ENCODE measurements at places on chromosomes 2 and 18.

DNA sequence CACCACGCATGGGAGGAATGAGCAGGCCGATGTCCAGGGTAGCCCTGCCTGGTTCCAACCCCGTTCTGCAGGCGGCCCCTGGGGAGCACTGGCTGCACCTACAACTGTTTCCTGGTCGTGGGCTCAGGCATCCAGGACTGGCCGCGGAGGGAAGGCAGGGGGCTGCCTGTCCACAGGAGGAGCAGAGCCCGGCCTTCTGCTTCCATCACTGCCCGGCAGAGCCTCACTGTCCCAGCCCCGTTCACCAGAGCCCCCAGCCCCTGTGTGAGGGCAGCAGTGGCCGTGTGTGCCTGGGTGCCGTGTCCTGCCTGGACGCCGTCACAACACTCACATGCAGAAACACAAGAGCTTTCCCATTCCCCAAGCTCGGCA, 56.2 kb downstream of the KCNG2 start:
- DNase-seq, result no peak

GRCh38 chr2:142718576-142719155, 158.8 kb upstream of the KYNU start:
- DNase-seq, result no peak

GRCh38 chr2:207015901-207016300, 76.6 kb downstream of the CPO start:
- no peak for DNase-seq

- no peak for DNase-seq
These were observed 152.2 kb downstream of the TWIST2 start for GRCh38 chr2:239000089-239000488.

DNA sequence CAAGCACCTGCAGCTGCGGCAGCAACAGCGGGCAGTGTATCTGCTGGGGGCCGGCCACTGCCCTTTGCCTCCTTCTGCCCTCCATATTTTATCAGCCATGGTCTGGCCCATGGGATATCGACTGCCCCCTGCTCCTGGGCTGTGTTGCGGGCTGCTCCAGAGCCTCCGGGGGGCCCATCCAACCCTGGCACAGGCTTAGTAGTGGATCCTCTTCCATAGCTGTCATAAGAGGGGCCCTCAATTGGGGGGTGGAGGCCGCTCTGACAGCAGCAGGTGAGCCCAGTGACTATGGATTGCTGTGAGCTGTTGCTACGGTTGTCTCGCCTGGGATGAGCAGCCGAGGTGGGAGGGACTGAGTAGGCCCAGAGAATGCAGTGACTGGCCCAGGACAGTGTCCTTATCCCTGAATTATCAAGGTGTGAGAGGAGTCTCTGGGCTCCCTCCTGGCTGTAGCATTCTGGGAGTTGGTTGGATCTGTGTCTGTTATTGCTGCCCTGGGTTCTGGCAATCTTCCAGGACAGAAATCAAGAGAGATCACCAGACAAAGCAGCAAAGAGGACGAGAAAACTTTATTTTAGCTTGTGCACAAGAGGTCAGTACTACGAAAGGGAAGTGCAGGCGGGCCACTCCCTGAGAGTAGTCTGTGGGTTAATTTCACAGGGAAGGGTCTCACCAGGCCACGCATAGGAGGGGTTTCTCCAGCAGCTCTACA, 145.1 kb downstream of the ASB1 start:
- no peak for DNase-seq

GRCh38 chr2:47719099-47719498, 63.8 kb upstream of the MSH6 start:
- DNase-seq, result no peak

GRCh38 chr18:67463829-67464228, 52.7 kb downstream of the DSEL start:
- DNase-seq, result no peak

GRCh38 chr2:14587119-14587518, 45.4 kb upstream of the LRATD1 start:
- DNase-seq, result no peak

DNA sequence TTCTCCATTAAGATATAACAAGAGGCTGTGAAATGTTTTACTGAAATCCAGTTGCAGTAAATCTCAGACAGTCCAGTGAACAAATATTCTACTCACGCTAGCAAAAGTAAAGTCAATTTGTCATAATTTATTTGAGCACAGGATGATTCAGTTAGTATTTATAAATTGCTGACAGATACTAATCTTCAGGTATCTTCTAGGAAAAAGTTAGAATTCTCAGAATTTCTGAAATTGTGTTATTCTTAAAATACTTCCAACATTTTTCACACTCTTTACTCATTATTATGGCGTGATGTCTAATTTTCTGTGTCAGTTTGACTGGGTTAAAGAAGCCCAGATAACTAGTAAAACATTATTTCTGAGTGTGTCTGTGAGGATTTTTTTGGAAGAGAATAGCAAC, 460.2 kb upstream of the ACVR2A start:
- DNase-seq, result no peak

DNA sequence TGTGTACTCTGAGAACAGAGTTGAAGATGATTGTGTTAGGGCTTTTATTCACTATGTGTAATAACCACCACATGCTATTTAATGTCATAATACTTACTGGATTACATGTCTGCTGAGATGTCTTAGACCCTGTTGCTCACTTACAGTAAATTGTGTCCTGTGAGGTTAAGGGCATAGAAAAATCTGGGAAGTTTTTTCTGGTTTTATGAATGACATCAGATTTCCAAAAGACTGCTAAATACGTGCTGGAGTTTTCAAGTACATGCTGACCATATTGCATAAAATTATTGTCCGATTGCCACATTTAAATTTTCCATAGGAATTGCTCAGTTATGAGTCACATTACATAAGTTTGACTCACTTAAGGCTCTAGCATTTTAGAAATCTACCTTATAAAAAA, 96.7 kb upstream of the COL5A2 start:
- no peak for DNase-seq

DNA sequence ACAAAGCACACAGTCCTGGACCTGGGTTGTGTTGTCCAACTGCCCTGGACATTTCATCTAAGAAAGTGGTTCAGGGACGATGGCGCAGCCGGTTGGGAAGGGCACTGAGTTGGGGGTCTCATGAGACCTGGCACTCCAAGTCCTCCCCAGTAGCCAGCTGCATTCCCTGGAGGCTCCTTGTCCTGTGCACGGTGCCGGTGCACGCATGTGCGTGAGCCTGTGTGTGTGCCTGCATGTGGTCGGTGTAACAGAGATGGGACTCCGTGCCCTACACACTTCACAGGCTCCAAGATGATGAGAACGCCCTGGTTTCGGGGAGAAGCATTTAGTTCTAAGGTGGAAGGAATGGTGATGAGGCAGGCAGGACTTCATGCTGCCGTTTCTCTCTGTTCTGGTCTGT, 124.9 kb upstream of the PXDN start:
- DNase-seq, result no peak

GRCh38 chr18:3552305-3552704, 102.3 kb downstream of the TGIF1 start:
- DNase-seq, result no peak

- no peak for DNase-seq
These were observed at the start of gene AQP4 for GRCh38 chr18:26865557-26865956. AQP4 (minus strand) TSS chr18:26865707; CDS start chr18:26865689, 18 bp downstream.

DNA sequence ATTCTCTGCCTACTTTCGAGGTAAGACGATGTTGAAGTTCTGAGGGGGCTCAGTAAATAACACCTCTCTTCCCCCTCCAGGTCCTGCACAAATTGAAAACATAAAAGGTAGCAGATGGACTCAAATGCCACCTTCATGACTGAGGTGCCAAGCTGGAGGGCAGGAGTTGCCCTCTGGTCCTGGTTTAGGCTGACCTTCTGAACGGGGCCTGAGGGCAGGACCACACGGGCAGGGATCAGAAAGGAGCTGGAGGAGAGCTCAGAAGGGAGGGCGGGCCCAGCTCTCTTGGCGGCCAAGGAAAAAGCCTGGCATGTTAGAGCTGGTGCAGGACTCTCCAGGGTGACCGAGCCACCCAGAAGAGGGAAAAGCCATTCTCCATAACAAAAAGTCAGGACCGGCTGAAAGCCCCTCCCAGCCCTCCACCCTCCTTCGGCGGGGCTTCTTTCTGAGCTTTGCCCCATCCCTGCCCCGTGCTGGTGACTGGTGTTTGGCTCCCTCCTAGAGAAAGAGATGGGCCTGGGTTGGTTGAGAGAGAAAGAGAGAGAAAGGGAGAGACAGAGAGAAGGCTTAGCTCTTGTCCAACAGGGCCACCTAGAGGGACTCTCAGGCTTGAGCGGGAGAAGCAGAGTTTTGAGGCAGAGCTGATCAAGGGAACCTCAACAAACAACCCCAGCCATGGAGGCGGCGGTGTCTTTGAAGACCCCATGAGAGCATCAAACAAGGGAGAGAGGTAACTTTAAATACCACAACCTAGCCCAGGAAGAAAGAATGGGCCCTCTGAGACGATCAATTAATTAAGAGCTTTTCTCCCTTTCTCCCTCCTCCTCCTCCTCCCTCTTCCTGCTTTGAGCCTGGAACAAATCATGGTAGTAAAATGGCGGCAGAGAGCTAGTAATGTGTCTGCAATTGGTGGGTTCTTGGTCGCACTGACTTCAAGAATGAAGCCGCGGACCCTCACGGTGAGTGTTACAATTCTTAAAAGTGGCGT, 50.8 kb downstream of the WIPF1 start:
- DNase-seq, result no peak

DNA sequence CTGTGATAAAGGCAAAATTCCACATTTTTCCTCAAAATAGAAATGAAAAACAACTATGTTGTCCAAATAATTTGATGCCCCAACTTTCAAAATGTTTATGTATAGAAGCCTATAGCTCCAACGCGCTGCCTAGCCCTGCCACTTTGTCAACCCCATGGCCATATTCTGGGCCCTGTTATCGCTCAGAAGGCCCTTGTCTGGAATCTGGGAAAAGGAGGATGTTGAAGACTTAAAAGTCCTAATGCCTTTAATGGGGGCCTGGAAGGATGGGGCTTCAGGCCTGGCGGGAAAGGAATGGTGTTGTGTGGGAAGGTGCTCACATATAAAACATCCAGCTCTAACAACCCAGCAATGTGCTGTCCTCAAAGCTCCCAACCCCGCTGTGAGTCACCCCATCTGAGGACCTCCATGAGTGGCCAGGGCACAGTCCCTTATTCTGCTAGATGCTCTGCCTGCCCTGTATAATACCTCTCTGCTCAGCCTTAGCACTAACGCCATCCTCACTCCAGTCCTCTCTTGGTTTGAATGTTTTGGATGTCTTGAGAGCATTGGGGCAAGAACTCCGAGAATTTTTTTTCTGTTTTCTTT, 86.0 kb downstream of the ACSL3 start:
- no peak for DNase-seq

DNA sequence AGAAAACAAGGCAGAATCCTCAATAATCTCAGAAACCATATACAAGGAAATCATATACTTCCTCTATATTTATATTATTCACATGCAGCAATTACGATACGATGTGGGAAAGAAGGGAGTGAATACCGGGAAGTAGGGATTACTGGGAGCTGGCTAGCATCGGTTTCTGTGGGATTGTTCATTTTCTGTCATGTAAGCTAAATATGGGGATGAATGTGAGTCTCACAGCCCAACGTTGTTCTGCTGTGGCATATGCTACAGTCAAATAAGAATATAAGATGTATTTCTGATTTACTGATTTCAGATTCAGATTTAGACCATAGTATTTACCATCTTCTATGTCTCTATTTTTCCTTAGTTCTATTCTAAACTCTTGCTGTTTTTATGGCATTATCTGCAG, 113.6 kb downstream of the EVA1A start:
- no peak for DNase-seq

- no peak for DNase-seq
These were observed 199.3 kb downstream of the NCK2 start for GRCh38 chr2:105943977-105944376.

- no peak for DNase-seq
These were observed 58.2 kb downstream of the KCNG3 start for GRCh38 chr2:42435628-42436027.

GRCh38 chr2:63545023-63545422, 43.3 kb downstream of the WDPCP start:
- no peak for DNase-seq

- no peak for DNase-seq
These were observed 776.9 kb downstream of the DPP10 start for GRCh38 chr2:115219296-115219695.

DNA sequence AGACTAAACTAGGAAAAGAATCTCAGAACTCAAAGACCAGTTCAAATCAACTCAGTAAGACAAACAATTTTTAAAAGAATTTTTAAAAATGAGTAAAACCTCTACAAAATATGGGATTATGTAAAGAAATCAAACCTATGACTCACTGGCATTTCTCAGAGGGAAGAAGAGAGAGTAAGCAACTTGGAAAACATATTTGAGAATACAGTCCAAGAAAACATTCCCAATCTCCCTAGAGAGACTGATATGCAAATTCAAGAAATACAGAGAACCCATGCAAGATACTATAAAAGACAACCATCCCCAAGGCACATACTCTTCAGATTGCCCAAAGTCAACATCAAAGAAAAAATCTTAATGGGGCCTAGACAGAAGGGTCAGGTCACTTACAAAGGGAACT, 162.7 kb downstream of the WDPCP start:
- DNase-seq, result no peak

GRCh38 chr2:54422072-54422581, 34.0 kb upstream of the SPTBN1 start:
- DNase-seq, result no peak

GRCh38 chr2:27960237-27960912, 69.8 kb downstream of the BABAM2 start:
- no peak for DNase-seq

DNA sequence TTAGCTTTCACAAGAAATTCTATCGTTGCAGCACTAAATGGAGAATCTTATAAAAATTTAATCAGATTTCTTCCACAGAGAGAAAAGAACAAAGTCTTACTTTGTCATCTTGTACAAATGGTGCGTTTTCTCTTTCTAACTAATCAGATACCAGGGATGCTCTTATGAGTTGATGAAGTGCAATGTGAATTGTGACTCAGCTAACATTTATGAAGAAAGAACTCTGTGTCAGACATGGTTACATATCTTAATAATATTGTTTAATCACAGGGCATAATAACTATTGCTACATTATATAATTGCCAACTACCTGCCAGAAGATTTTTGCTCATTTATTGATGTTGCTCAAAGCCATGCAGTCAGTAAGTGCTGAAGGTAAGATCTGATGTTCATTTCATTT, 465.0 kb downstream of the CCDC85A start:
- DNase-seq, result no peak

GRCh38 chr2:239312741-239313667, 87.8 kb downstream of the HDAC4 start:
- DNase-seq, result no peak

DNA sequence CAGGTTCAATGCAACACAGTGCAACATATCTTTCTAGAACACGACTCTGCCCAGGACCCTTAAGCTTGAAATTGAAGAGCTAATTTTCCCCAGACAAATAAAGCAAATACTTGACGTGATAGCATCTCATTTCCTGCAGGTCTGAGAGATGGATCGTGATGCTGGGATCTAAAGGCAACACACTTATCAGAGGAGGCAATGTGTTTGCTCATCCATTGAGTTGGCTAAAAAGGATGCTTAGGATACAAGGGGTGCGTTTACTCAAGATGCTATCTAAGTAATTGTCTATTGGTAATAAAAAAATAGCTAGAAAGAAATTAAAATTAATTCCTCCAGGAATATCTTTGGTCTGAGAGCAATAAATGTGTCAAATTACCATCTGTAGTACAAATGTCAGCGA, 129.0 kb downstream of the SOCS6 start:
- DNase-seq, result no peak
